ENCODE measurements at places on chromosomes 11 and 22. TPM values are rescaled to one million over a fixed set of nuclear protein-coding genes. Genes with fewer than 3 reads are reported as not detected.

GRCh38 chr22:29954203-29954855, 71.4 kb downstream of the MTMR3 start:
- H3K4me3 ChIP-seq = no peak overlapping the region
- no peaks in the 10 kb centered on the region for H3K36me3 ChIP-seq
- no peak overlapping the region for H3K27ac ChIP-seq
- no peak for DNase-seq
- no peaks in the 10 kb centered on the region for H3K27me3 ChIP-seq

- no peak overlapping the region for H3K4me3 ChIP-seq
- peak overlapping the region; percentile 9 for H3K27ac ChIP-seq
- no peaks in the 10 kb centered on the region for H3K36me3 ChIP-seq
Measured at GRCh38 chr22:39454385-39454871, 2.4 kb upstream of the MGAT3 start.

- no peak for DNase-seq
- H3K4me3 ChIP-seq = no peak overlapping the region
- H3K36me3 ChIP-seq = no peaks in the 10 kb centered on the region
Measured at GRCh38 chr11:72719551-72719950, 32.7 kb downstream of the ARAP1 start.

DNA sequence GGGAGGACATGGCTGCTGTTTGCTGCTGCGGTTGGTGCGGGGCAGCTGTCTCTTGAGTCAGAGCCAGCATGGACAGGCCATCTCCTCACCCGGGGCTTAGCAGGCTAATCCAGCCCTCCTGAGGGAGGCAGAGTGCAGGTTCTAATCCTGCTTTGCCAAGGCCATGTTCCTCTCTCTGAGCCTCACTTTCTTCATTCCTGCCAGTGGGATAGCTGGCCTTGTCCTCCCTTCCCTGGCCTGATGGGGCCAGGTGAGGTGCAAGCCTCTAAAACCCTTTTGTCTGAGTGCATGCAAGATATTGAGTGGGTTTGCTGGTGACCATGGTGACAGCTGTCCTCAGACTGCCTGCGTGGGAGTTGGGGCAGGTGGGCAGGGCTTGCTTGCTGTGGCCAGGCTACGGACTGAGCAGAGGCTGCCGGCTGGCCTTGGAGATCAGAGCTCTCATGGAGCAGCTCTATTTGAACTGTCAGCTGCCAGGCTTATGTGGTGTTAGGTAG, 3.6 kb downstream of the USP35 start:
- no peaks in the 10 kb centered on the region for H3K27me3 ChIP-seq
- no peak for DNase-seq
- H3K4me3 ChIP-seq = no peak overlapping the region
- no peaks in the 10 kb centered on the region for H3K36me3 ChIP-seq

GRCh38 chr11:60193687-60194433, 11.0 kb upstream of the MS4A6A start:
- peak; percentile 74 for DNase-seq
- no peaks in the 10 kb centered on the region for H3K4me1 ChIP-seq
- no peaks in the 10 kb centered on the region for H3K27me3 ChIP-seq

- peak overlapping the region; percentile 55 for H3K4me3 ChIP-seq
- H3K4me1 ChIP-seq = peaks cover 6% of the 10 kb centered on the region
- H3K27ac ChIP-seq = peak overlapping the region; percentile 83
- peaks cover 22% of the 10 kb centered on the region for H3K27me3 ChIP-seq
- H3K36me3 ChIP-seq = no peaks in the 10 kb centered on the region
Measured at GRCh38 chr22:39457556-39458443, 988 bp downstream of the MGAT3 start.

DNA sequence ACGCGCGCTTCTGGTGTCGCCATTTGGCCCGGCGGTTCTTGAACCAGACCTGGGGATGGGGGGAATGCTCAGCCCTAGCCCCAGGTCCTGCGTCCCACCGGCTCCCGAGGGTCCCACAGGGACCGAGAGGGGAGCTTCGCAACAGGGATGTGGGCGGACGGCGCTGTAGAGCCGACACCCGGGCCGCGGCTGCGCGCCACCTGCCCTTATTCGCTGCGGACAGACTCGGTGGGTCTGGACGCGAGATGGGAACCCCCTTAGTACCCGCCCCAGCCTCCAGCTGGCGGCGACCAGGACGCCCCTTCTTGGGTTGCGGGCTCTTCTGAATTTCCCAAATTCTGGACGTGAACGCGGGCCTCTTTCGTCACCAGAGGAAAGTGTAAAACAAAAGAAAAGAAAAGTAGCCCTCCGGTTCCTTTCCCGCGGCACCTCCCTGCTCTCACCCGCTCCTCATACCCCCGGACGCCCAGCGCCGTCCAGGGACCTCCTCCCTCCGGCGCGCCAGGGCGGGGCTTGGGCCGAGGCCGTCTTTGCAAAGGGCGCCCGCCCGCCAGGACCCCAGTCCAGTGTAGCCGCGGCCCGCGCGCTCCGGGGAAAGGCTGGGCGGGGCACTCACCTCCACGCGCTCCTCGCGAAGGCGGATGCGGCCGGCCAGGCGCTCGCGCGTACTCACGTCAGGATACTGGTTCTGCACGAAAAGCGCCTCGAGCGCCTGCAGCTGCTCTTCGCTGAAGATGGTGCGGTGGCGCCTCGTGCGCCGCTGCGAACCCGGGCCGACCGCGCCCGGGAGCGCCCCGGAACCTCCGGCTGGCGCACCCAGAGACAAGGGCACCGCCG, 827 bp downstream of the GSC2 start:
- peak overlapping the region; percentile 32 for H3K4me3 ChIP-seq
- H3K27ac ChIP-seq = no peak overlapping the region
- H3K4me1 ChIP-seq = peaks cover 6% of the 10 kb centered on the region
- H3K27me3 ChIP-seq = peaks cover 25% of the 10 kb centered on the region
- DNase-seq = no peak
- no peaks in the 10 kb centered on the region for H3K36me3 ChIP-seq

GRCh38 chr22:33300165-33300564, 242.0 kb upstream of the SYN3 start:
- H3K27me3 ChIP-seq = no peaks in the 10 kb centered on the region
- H3K4me3 ChIP-seq = no peak overlapping the region
- no peaks in the 10 kb centered on the region for H3K4me1 ChIP-seq
- no peak for DNase-seq

- H3K27me3 ChIP-seq = no peaks in the 10 kb centered on the region
- H3K36me3 ChIP-seq = no peaks in the 10 kb centered on the region
- no peak for DNase-seq
- H3K4me1 ChIP-seq = no peaks in the 10 kb centered on the region
Measured at GRCh38 chr11:74185695-74186094, 14.6 kb downstream of the PPME1 start.

GRCh38 chr11:87081358-87081757, 43.6 kb downstream of the TMEM135 start:
- no peak overlapping the region for H3K27ac ChIP-seq
- H3K36me3 ChIP-seq = peaks cover 14% of the 10 kb centered on the region
- DNase-seq = no peak

DNA sequence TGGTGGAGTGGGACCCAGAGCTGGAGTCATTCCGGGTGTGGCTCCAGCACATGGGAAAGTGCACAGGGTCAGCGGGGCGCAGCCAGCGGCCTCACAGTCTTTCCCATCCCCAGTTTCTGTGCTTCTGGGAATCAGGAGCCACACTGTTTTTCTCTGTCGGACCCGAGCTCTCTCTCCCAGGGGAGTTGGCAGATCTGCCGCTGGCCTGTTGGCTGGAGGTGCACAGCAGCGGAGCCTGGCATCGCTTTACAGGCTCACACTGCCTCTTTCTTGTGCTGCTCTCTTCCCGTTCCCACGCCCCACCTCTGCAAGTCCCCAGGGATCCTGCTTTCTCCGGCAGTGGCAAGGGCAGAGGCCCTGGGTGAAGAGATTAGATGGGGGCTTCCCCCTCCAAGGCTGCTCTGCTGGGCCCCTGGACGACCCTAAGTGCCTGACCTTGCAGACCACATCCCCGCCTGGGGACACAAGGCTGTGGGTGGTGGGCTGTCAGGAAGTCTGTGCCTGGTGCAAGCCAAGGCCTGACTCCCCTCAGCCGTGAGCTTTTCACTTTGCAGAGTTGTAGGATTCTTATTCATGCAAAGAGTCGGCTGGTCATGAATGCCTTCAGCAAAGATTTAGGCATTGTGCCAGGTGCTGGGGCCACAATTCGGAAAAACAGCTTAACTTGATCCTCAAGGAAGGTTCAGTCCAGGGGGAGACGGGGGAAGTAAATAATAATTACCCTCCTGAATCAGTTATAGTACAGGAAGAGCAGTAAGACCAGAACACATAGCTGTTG, 116.3 kb downstream of the TIMP3 start:
- H3K4me1 ChIP-seq = peaks cover 6% of the 10 kb centered on the region
- H3K36me3 ChIP-seq = no peaks in the 10 kb centered on the region
- H3K27me3 ChIP-seq = no peaks in the 10 kb centered on the region
- DNase-seq = no peak
- H3K27ac ChIP-seq = no peak overlapping the region
- H3K4me3 ChIP-seq = no peak overlapping the region

GRCh38 chr22:38874529-38875222, 2.7 kb upstream of the CBX6 start:
- H3K4me1 ChIP-seq = no peaks in the 10 kb centered on the region
- peak; percentile 10 for DNase-seq
- H3K36me3 ChIP-seq = no peaks in the 10 kb centered on the region
- H3K27me3 ChIP-seq = no peaks in the 10 kb centered on the region
- no peak overlapping the region for H3K4me3 ChIP-seq
- H3K27ac ChIP-seq = no peak overlapping the region

- peak overlapping the region; percentile 46 for H3K27ac ChIP-seq
- H3K4me3 ChIP-seq = no peak overlapping the region
- no peak for DNase-seq
Measured at GRCh38 chr22:35467681-35468434, 67.9 kb downstream of the MCM5 start.

DNA sequence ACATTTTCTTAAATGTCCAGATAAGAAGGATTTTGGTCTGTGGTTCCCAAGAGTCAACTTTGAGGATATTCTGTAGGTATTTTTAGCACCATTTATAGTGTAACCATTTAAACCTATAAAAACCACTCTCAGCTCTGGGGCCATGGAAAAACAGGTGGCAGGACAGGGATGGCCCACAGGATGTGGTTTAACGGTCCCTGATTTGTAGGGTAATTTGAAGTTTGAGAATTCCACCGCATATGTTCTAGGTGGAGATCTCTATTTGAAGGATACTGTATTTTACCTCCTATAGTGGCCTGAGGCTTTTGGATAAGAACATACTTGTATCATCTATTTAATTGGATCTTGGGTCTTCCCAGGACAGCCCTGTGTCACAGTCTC, 62.4 kb upstream of the IGLL5 start:
- no peak overlapping the region for H3K27ac ChIP-seq
- DNase-seq = no peak
- H3K27me3 ChIP-seq = no peaks in the 10 kb centered on the region

DNA sequence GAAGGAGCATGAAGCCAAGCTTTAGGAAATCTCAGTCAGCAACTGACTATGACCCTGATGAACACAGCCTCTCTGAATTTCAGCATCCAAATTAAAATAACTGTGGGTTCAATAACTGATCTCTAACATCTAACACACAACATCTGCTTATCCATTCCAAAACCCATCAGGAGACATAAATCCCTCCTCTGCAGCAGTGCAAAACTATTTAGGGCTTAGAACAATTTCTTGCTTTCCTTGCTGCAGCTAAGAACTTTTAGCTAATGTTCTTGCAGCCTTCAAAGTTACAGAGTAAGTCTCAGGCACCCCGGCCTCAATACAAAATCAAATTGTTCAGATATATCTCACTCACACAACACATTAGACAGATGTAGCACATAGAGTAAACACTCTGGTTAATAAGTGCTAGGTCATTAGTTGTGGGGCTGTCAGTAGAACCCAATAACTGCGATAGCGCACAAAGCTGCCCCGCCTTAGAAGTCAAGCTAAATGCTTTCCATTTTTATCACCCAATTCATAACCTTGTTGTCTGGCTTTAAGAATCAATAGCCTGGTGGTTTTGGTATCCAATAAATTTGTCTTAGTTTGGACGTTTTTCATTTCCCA, 139.6 kb downstream of the LARGE1 start:
- no peaks in the 10 kb centered on the region for H3K36me3 ChIP-seq
- no peak overlapping the region for H3K4me3 ChIP-seq
- H3K27ac ChIP-seq = no peak overlapping the region
- H3K27me3 ChIP-seq = no peaks in the 10 kb centered on the region
- H3K4me1 ChIP-seq = no peaks in the 10 kb centered on the region

- no peaks in the 10 kb centered on the region for H3K27me3 ChIP-seq
- H3K36me3 ChIP-seq = no peaks in the 10 kb centered on the region
- peak overlapping the region; percentile 32 for H3K27ac ChIP-seq
- peaks cover 14% of the 10 kb centered on the region for H3K4me1 ChIP-seq
- peak overlapping the region; percentile 38 for H3K4me3 ChIP-seq
Measured at GRCh38 chr11:85685125-85685819, 723 bp downstream of the CCDC89 start.

DNA sequence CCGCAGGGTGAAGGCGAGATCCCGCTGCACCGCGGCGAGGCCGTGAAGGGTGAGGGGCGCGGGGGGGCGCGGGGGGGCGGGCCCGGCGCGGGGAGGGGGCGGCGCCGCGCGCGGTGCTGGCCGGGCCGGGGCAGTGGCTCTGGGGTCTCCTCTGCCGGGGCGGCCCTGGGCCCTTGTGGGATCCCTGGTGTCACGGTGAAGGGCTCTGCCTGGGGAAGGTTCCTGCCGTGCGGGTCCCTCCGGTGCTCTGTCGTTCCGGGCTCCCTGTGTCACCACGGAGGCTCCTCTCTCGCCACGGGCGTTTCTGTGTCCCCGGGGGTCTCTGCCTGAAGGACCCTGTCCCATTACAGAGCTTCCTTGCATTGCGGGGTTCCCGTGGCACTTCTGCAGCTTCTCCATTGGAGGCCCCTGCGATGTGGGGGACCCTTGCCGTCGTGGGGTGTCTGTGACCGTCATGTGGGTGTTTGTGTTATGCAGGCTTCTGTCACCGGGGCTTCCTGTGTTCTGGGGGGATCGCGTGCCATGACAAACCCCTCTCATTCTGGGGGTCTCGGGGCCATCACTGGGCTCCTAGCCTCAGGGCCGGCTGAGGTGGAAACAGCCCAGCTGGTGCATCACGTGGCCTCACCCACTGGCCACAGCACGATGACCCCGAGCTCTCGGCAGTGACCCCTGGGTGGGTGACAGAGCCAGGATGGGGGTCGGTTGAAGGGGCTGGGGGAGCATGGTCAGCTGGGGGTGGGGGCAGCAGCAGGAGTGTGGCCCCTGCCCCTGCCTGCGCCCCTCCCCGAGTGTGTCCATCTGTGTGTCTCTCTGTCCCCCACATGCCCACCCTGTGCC, 25.3 kb downstream of the SHANK3 start:
- H3K36me3 ChIP-seq = no peaks in the 10 kb centered on the region
- no peak for DNase-seq
- H3K4me1 ChIP-seq = peaks cover 21% of the 10 kb centered on the region

Gene MRGPRF
- 21.9 TPM for total RNA-seq

Gene VSIG10L2
- total RNA-seq = not detected

Gene KCNJ11
- 6.0 TPM for total RNA-seq

Gene SNX32
- 6.7 TPM for total RNA-seq

Gene PATE2
- total RNA-seq = not detected

Gene FGF19
- 3.2 TPM for total RNA-seq
